Activated T-cell treated with anti-CD3 and anti-CD28 coated beads for 24 hours (primary cell): ENCODE measurements at places on chromosomes 13 and 19.

DNA sequence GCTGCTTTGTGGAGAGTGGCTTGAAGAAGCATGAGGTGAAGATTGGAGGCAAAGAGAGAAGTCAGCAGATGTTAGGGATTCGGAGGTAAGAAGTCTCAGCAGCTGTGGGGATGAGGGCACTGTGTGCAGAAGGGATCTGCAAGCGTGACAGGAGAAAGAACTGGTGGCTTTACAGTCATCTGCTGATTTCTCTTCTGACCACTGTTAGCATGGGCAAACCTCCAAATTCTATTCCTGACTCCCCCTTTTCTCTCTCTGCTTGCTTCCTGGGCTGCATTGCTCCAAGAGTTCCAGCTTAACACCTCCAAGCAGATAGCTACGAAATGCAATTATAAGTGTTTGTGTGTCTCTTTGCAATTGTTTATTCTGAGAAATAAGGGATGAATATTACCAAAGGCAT is 159.6 kb downstream of the GGACT start:
- DNase-seq, result no peak

- DNase-seq, result no peak
Measured at GRCh38 chr19:19748249-19748938, 15.5 kb upstream of the ZNF14 start.

GRCh38 chr13:75399168-75399878 is 82.6 kb downstream of the TBC1D4 start:
- no peak for DNase-seq

DNA sequence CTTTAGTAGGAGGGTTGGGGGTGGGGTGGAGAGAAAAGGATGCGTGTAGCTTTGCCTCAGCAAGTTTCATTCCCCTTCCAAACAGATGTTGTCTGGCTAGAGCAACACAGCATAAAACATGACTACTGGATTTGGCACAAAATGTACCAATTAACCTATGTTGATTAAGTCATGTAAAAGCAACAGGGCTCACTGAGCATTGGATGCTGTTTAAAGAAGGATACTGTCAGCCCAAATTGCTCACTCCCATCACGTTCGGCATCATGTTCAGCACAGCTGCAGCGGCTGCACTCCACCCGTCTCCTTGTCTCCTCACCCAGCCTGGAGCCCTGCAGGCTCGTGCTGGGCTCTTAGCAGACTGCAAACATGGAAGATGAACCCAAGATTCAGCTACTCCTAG is 77.5 kb downstream of the DLEU7 start:
- DNase-seq, result no peak

DNA sequence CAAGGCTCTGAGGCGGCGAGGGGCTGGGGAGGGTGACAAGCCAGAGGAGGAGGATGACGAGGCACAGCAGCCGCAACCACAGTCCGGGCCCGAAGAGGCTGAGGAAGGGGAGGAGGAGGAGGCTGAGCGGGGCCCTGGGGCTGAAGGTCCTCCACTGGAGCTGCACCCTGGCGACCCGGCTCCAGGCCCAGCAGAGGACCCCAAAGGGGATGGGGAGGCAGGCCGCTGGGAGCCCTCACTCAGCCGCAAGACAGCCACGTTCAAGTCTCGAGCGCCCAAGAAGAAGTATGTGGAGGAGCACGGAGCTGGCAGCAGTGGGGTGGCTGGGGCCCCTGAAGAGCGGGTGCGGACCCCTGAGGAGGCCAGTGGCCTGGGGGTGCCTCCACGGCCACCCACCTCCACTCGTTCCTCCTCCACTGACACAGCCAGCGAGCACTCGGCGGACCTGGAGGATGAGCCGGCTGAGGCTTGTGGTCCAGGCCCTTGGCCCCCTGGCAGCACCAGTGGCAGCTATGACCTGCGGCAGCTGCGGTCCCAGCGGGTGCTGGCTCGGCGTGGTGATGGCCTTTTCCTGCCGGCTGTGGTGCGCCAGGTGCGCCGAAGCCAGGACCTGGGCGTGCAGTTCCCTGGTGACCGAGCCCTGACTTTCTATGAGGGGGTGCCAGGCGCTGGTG is 2.9 kb downstream of the CIC start:
- DNase-seq, result no peak
